ENCODE measurements at places on chromosomes 12 and 14.

- no peak for DNase-seq
Measured at GRCh38 chr12:127957001-127957660, 309.8 kb upstream of the TMEM132C start.

DNA sequence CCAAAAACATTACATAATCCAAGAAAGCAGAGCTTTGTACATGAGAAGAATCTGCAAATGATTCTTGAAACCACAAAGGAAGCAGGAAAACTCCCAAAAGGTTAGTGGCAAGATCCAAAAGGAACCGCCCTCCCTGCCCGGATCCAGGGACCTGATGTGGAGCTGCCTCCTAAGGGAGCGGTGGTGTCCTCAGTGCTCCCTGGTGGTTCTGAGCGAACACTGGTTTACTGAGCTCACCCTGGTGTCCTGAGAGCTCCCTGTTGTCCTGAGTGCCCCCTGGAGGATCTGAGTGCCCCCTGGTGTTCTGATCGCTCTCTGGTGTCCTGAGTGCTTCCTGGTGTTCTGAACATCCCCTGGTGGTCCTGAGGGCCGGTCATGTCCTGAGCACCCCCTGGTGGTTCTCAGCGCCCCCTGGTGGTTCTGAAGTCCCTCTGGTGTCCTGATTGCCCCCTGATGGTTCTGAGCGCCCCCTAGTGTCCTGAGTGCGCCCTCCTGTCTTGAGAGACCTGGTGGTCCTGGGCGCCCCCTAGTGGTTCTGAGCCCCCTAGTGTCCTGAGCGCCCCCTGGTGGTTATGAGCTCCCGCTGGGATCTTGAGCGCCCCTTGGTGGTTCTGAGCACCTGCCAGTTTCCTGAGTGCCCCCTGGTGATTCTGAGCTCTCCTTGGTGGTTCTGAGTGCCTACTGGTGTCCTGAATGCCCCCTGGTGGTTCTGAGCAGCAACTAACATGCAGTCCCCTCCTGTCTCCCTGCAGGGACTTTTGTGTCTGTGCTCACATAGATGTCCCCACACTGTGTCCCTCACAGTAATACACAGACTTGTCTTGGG is 891.1 kb downstream of the TMEM121 start:
- peak; percentile 84 for DNase-seq

GRCh38 chr12:101951002-101951670 is 73.8 kb downstream of the DRAM1 start:
- no peak for DNase-seq

DNA sequence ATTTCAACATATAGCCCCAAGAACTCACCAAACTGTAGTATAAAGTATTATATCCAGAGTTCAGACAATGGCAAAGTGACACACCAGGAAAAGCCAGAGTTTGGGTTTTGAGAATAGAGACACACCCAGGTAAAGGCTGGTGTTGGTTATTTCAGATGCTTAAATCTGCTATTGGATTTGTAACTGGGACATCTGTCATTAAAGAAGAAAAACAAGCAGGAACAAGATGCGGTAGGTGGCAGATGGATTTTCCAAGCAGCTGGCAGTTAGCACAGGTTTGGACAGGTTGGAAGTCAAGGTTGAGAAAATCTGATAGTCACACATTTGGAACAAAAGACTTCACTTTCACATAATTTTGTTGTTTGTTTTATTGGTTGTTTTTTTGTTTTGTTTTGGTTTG is 14.4 kb upstream of the CDK17 start:
- no peak for DNase-seq

DNA sequence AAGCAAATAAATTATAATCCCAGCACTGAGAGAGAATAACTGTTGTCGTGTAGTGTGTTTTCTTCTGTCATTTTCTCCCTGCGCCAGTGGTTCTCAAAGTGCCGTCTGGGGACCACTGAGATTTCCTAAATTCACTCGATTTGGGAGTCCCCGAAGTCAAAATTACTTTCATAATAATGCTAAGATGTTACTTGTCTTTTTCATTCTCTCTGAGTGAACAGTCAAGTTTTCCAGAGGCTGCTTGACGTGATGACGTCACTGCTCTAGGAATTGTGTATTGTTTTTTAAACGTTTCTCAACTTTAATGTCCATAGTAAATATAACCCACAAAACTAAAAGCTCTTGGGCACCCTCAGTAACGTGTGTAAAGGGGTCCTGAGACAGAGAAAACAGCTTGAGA is 796 bp upstream of the POP5 start:
- no peak for DNase-seq

GRCh38 chr14:50666772-50667683 is 1.1 kb downstream of the SAV1 start:
- peak; percentile 24 for DNase-seq
